ENCODE measurements at places on chromosomes 6 and 20. TPM values are rescaled to one million over a fixed set of nuclear protein-coding genes. Genes with fewer than 3 reads are reported as not detected.

- DNase-seq = no peak
Observed at GRCh38 chr6:18160911-18161310, 5.7 kb downstream of the KDM1B start.

GRCh38 chr6:121886223-121886830 is 450.9 kb downstream of the GJA1 start:
- DNase-seq = no peak

GRCh38 chr6:113094779-113095178 is 747.6 kb downstream of the RFPL4B start:
- no peak for DNase-seq

GRCh38 chr6:63816401-63816981 is 180.9 kb downstream of the PHF3 start:
- DNase-seq = no peak

GRCh38 chr6:140360651-140361050 is 986.2 kb upstream of the CITED2 start:
- no peak for DNase-seq

DNA sequence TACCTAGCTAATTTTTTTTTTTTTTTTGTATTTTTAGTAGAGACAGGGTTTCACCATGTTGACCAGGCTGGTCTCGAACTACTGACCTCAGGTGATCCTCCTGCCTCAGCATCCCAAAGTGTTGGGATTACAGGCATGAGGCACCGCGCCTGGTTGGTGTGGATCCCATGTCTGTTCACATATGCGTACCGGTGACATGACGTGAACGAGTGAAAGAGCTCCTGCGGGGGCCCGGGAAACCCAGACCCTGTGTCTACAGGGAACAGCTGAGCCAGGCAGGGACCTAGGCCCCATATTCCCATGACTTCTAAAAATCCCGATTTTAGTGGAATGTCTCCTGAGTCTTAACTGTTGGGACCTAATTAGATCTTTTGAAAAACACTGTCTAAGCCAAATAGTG is 33.1 kb downstream of the VSTM2L start:
- DNase-seq = no peak

- DNase-seq = no peak
Observed at GRCh38 chr6:129691709-129692108, 18.3 kb downstream of the ARHGAP18 start.

GRCh38 chr6:157330831-157331230 is 7.5 kb upstream of the TMEM242 start:
- no peak for DNase-seq

- DNase-seq = no peak
Observed at GRCh38 chr20:17822039-17822438, 122.3 kb downstream of the BANF2 start.

DNA sequence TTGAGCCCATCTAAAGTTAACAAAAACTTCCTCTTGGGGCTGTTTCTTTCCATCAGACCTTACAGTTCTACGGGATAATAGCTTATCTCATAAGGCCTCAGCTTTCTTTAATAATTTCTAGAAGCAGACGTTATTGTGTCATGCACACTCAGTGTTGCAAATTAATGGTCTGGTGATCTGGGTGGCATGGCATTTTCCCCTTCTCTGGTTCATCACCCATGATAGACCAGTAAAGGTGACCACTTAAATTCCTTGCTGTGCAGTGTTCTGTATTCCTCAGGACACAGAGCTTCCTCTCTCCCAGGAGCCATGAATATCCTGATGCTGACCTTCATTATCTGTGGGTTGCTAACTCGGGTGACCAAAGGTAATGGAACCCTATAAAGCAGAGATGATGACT is at the start of gene DEFB125:
Gene DEFB125, plus strand, starts transcription at position 272 of the 400 bp plus-strand sequence. Its CDS starts 38 bp downstream, at position 310.
- DNase-seq = no peak

DNA sequence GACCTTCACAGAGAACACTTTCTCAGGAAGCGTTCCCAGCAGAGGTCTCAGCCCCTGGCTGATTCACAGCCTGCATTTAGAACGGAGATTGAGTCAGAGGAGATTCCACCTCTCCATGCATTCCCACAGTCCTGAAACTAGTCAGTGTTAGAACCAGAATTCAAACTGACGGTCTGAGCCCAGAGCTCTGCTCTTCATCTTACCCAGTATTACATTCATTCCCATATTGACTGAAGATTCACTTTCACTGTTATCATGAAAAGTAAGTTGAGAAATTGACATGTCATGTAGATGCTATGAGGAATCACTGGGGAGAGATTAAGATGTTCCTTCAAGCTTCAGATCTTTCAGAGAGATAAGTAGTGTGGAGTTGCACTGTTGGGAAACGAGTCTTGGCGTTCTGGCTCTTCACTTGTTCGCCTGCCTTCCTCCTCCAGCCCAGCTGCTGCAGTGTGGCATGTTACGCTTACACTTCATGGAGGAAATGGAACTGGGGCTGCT is 28.3 kb downstream of the MAS1 start:
- no peak for DNase-seq

- no peak for DNase-seq
Observed at GRCh38 chr6:73182021-73182607, 43.2 kb downstream of the KHDC1L start.

The ZNF292 gene
- total RNA-seq = 30.4 TPM

The KHDC1L gene
- not detected for total RNA-seq

The ELOVL2 gene
- 0.10 TPM for total RNA-seq

The TCF21 gene
- total RNA-seq = 5.2 TPM

The ECT2L gene
- not detected for total RNA-seq

The ZNF311 gene
- 0.64 TPM for total RNA-seq

The C20orf144 gene
- not detected for total RNA-seq
